A172 (cell line): ENCODE measurements at places on chromosomes 12 and 14. TPM values are rescaled to one million over a fixed set of nuclear protein-coding genes. Genes with fewer than 3 reads are reported as not detected.
A peak's percentile ranks its signal among the peaks of the same experiment; 100 is the strongest.

PRH2 gene
- not detected in 2 replicates for total RNA-seq

- no peak for DNase-seq
These were observed 27.3 kb downstream of the VPS37B start for GRCh38 chr12:122868471-122869177.

ANKS1B gene
- total RNA-seq, result 0.24 and 0.55 TPM in 2 replicates

GRCh38 chr12:47882781-47883546 lies 21.8 kb downstream of the VDR start:
- DNase-seq, result no peak

CTSG gene
- not detected in 2 replicates for total RNA-seq

GPRC5D gene
- total RNA-seq, result not detected in 2 replicates

SLC17A8 gene
- total RNA-seq, result not detected in 2 replicates

DAD1 gene
- total RNA-seq, result 157 and 227 TPM in 2 replicates

GALNT9 gene
- total RNA-seq, result 2.4 and 11.5 TPM in 2 replicates

DNA sequence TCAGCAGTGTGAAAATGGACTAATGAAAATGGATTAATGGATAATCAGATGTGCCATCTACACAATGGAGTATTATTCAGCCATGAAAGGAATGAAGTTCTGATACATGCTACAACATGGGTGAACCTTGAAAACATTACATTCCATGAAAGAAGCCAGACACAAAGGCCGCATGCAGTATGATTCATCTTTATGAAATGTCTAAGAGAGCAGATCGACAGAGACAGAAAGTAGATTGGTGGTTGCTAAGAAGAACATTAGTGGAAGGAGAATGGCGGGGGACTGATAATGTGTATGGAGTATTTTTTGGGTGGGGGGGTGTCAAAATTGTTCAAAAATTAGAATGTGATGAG lies 47.3 kb downstream of the PRKAB1 start:
- peak; percentile 14 for DNase-seq

GRCh38 chr12:6459004-6459337 lies 7.1 kb downstream of the TAPBPL start:
- DNase-seq, result no peak
